ENCODE measurements at places on chromosomes 6 and 20.
A peak's percentile ranks its signal among the peaks of the same experiment; 100 is the strongest.

- DNase-seq = no peak
Observed at GRCh38 chr6:46412662-46413061, 78.6 kb downstream of the RCAN2 start.

GRCh38 chr6:169766232-169766631 lies 14.8 kb downstream of the ERMARD start:
- no peak for DNase-seq

GRCh38 chr6:21666201-21666691 lies 72.7 kb downstream of the SOX4 start:
- DNase-seq = no peak

DNA sequence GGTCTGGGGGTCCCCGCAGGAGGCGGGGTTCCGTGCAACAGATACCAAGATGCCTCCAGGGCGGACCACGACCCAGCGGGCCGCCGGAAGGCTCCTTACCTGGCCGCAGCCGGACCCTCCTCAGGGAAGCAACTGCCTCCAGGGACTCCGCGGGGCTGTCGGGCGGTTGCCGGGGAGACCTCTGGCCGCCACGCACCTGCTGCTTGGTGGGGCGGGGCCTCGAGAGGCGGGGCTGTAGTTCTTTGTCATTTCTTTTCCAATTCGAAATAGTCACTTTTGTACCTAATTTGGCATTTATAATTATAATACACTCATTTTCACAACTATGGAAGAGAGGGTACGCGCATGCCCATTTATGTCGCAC lies 647 bp downstream of the AK9 start:
- peak; percentile 62 for DNase-seq

DNA sequence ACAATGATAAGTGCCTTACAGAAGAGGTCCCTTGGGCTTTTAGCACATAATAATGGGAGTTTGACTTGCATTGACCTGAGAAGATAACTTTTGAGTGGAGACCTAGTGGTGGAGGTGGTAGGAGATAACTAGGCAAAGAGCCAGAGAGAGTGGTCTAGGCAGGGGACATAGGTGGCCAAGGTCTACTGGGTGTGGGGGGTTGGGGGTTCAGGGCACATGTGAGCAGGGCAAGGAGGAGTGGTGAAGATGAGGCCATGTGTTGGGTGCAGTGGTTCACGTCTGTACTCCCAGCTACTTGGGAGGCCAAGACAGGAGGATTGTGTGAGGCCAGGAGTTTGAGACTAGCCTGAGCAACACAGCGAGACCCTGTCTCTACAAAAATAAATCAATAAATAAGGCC lies 74.3 kb upstream of the CTNNBL1 start:
- DNase-seq = no peak

DNA sequence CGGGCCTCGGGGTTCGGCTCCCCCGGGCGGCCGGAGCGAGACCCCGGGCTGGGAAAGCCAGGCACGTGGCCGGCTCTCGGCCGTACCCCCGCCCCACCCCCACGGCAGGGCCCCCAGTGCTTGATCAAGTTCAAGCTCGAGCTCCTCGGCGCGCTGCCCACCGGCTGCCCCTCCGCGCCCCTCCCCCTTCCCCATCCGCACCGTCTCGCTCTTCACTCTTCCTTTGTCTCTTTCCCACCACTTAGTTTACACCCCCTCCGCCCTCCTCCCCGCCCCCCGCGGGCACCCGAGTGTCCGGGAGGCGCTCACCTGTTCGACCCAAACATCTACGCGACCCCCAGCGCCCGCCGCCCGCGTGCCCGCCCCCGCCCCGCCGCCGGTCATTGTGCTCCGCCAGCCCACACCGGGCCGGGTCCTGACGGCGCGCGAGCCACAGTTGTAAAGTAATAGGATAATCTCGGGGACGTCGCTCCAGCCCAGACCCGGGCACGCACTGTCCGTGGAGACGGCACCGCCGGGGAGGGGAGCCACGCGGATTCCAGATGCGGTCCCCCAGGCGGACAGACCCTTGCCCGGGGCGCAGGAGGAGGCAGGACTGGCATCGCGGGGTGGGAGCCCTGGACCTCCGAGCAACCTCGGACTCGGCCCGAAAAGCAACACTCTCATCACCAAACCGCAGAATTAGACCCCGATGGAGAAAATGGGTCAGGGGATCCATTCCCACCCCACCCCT lies 100.7 kb downstream of the NOL4L start:
- DNase-seq = peak; percentile 33

- no peak for DNase-seq
Observed at GRCh38 chr6:29666826-29667130, 9.9 kb downstream of the MOG start.

- no peak for DNase-seq
Observed at GRCh38 chr20:58287638-58288037, 21.9 kb upstream of the RAB22A start.

DNA sequence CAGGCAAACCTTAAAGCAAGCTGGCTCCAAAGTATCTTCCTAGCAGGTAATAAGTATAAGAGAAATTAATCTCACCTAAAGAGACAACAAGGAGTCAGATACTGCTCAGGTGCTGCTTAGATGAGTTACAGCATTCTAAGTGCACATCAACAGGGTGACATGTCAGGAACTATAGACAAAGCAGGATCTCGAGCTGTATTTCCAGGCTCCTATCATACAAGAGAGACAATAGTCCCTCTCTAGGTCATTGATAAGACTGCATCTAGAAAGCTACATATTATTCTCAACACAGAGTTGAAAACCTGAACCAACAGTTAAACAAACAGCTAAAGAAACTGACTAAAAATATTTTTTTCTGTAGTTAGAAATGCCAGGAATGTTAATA lies 3.9 kb downstream of the PTPRK start:
- no peak for DNase-seq

DNA sequence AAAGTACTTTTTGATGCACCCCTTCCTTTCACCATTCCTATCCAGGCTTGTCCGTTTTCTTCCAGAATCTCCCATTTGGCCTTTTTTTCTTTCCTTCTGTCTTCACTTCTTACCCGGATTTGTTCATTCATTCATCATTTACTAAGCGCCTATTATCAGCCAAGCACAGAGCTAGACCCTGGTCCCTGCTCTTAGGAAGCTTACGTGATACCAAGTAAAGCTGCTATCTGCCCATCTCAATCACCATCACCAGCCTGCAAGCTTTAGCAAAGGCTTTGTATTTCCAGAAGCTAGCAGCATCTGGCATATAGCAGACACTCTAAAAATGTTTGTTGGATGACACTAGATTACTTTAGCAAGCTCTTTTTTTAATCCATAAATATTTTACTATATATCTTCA lies 4.8 kb downstream of the NDRG3 start:
- DNase-seq = no peak

DNA sequence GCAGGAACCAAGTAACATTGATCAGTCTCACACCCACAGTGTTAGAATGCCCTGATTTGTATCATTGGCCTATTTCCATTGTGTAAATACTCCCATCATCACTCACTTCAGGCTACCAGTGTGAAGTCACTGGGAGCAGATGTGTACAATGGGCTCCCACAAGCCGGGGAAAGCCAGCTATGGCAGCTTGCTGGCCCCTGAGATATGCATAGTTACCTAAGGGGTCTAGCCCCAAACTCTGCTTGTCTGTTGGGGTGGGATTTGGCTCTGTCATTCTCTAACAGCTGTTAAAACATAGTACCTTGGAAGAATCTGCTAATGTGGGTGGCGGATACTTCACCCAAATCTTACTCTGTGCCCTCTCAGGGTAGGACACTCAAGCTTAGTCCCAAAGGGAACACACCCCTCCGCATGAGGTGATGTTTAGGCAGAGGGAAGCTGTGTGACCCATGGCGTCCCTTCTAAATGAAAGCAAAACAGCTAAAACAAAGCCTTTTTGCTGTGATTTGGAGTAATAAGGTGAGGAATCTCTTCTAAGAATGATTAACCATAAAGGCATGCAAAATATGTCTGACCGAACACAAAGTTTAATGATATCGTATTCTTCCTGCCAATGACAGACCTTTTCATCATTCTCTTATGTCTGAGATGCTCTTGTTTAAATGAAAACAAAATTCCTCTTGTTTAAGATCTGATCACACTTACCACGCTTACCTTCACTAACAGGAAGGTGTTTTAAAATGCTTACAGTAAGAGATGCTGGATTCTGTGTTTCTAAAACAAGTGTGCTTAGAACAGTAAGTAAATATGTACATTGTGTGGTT lies 45.9 kb upstream of the PXDC1 start:
- DNase-seq = no peak

GRCh38 chr6:49054311-49054710 lies 408.7 kb downstream of the MMUT start:
- DNase-seq = no peak

- no peak for DNase-seq
Observed at GRCh38 chr20:53622247-53623133, 28.9 kb upstream of the ZNF217 start.

GRCh38 chr6:24431045-24431451 lies 28.3 kb downstream of the MRS2 start:
- DNase-seq = no peak

GRCh38 chr6:133644548-133644891 lies 244.4 kb upstream of the TCF21 start:
- no peak for DNase-seq

GRCh38 chr20:53937339-53937741 lies 133.1 kb downstream of the BCAS1 start:
- no peak for DNase-seq

- DNase-seq = no peak
Observed at GRCh38 chr6:47679322-47679906, 19.0 kb upstream of the ADGRF4 start.

DNA sequence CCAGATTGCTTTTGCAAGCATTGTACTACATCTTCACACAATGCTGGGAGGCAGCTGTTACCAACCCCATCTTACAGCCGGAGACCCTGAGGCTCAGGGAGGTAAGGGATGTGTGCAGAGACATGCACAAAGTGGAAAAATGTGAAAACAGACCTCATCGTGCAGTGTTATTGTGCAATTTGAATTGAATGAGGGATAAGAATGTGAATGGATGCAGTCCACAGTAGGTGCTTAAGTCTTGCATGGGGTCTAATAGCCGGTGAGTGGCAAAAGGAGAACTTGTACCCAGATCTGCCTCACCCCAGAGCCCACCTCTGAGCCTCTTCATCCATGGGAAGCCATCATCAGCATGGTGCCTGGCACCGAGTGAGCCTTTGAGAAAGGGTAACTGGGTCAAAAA lies 42.1 kb downstream of the SLC52A3 start:
- no peak for DNase-seq

DNA sequence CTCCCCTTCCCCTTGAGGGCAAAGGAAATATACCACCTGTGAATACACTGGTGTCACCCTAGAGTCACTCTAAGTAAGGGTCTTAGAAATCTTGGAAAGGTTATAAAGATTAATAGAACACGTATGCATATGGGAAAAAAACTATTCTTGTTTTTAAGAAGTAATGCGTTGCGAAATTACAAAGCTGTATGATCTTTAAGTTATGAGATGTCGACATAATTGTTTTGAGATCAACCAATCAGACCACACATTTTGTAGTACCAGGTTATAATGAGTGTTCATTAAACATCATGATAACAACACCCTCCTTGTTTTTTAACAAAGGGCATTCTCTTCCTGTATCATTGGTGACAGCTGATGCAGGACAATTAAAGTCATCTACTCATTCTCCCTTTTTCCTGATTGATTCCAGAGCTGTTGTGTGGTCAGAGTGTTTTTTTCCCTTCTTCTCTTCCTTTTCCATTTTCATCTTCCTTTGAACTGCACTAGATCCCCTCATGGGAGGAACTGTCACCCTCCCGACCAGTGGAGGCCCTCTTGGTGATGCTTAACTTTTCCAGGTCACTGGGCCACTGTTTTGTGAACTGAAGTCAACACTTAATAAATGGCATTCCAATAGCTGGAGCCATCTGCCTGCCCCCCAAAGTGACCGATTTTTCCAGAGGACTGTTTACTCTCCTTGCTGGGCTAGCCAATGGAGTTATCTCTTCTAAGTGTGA lies 37.0 kb downstream of the PRDM1 start:
- DNase-seq = no peak

GRCh38 chr6:100268326-100268725 lies 196.4 kb downstream of the SIM1 start:
- DNase-seq = no peak

- no peak for DNase-seq
Observed at GRCh38 chr6:82068721-82069120, 178.8 kb downstream of the IBTK start.

GRCh38 chr6:112331306-112331705 lies 15.8 kb upstream of the RFPL4B start:
- no peak for DNase-seq

DNA sequence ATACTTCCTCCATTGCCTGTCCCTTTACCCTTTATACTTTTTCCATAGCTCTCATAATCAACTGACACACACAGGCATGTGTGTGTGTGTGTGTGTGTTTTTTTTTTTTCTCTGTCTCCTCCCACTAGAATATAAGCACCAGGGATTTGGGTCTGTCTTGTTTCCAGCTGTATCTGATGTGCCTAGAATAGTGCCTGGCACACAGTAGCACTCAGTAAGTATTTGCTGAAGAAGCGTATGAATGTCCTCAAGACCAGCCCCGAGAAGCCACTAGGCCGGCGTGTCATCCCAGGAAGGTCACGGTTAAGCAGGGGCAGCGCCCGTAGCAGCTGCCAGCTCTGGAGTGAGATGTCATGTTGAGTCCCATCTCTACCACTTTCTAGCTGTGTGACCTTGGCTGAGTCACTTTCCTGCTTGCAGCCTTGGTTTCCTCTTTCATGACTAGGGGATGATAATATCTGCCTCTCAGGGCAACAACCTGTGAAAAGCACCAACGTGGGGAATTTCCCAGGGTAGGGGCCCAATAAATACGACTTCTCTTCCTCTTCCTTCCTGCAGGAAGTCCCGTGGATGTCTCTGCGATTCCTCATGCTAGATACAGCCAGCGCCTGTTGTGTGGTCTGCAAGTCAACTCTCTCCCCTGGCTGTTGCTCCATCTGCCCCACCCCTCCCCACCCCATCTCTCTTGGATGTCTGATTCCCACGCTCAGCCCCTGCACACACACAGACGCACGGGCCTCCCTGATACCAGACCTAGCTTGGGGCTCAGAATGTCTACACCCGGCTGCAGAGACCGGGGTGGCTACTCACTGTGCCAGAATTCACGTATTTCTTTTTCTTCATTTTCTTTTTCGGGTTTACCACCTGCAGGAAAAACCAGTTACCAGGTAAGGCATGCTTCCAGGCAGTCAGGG lies 58.1 kb downstream of the RAB44 start:
- DNase-seq = peak; percentile 61

- no peak for DNase-seq
Observed at GRCh38 chr6:100573166-100573565, 108.4 kb upstream of the SIM1 start.

GRCh38 chr6:45419571-45420082 lies 41.9 kb upstream of the SUPT3H start:
- peak; percentile 59 for DNase-seq

DNA sequence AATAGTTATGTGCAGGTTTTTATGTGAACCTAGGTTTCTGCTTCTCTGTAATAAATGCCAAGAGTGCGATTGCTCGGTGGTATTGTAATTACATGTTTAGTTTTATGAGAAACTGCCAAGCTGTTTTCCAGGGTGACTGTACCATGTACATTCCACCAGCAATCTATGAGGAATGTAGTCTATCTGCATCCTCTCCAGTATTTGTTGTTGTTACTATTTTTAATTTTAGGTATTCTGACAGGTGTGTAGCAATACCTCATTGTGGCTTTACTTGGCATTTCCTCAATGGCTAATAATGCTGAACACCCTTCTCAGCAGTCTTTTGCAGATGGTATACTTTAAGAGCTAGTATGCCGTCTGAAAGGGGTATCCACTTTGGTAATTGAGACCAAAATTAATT lies 142.1 kb downstream of the BMP2 start:
- no peak for DNase-seq

Measured in stimulated activated CD4-positive, alpha-beta T cell treated with anti-CD3 and anti-CD28 coated beads, Interleukin-12 subunit alpha, Interleukin-12 subunit beta, amount 100 ng/mL, for 4 hours (primary cell).